Smooth muscle cell of the pulmonary artery (primary cell): ENCODE measurements at places on chromosomes 16 and 17. TPM values are rescaled to one million over a fixed set of nuclear protein-coding genes. Genes with fewer than 3 reads are reported as not detected.

Gene PIGL
- 12.6 and 17.8 TPM in 2 replicates for total RNA-seq

Gene EIF5A
- 351 and 391 TPM in 2 replicates for total RNA-seq

Gene FNDC8
- not detected in 2 replicates for total RNA-seq

Gene RHBDL1
- 2.7 and 9.1 TPM in 2 replicates for total RNA-seq

Gene ANKS3
- 25.3 and 37.1 TPM in 2 replicates for total RNA-seq

Gene TNFSF12
- total RNA-seq = 21.6 and 23.8 TPM in 2 replicates

Gene BCL6B
- 0.20 and 0.36 TPM in 2 replicates for total RNA-seq

Gene KPNA2
- 49.2 and 56.0 TPM in 2 replicates for total RNA-seq

Gene ASPA
- 0.07 and 1.2 TPM in 2 replicates for total RNA-seq

Gene KCNH4
- total RNA-seq = 0.03 TPM in 1 of 2 replicates, not detected in the other

Gene HP
- total RNA-seq = 0.20 TPM in 1 of 2 replicates, not detected in the other

Gene CMTM2
- not detected in 2 replicates for total RNA-seq

Gene GRAPL
- 0.20 TPM in 1 of 2 replicates, not detected in the other for total RNA-seq

Gene TMIGD1
- not detected in 2 replicates for total RNA-seq

Gene PDILT
- not detected in 2 replicates for total RNA-seq

Gene AIPL1
- total RNA-seq = not detected in 2 replicates

Gene OR2C1
- 0.26 TPM in 1 of 2 replicates, not detected in the other for total RNA-seq

Gene HBQ1
- total RNA-seq = not detected in 2 replicates

Gene KCNJ18
- not detected in 2 replicates for total RNA-seq
